8988T (cell line): ENCODE measurements at places on chromosomes 3 and 15.

- DNase-seq = no peak
Measured at GRCh38 chr3:197424674-197425484, 126.5 kb upstream of the DLG1 start.

DNA sequence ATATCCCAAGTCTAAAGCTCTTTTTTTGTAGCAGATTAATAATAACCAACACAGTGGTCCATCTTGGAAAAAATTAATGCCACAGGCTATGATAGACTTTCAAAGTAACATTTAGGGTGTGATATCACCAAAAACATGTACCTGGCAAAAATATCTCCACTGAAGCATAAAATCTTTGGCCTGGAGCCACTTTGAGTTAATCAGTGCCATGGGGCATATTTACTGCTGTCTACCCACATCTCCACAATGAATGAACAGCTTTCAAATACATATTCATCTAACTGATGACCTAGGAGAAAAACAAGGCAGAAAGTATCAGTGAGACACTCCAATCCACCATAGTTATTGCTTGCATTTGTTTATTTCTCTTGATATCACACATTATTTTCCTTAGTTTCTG, 296.0 kb upstream of the MDFIC2 start:
- no peak for DNase-seq

- DNase-seq = no peak
Measured at GRCh38 chr3:174444391-174444790, 414.7 kb upstream of the NAALADL2 start.

DNA sequence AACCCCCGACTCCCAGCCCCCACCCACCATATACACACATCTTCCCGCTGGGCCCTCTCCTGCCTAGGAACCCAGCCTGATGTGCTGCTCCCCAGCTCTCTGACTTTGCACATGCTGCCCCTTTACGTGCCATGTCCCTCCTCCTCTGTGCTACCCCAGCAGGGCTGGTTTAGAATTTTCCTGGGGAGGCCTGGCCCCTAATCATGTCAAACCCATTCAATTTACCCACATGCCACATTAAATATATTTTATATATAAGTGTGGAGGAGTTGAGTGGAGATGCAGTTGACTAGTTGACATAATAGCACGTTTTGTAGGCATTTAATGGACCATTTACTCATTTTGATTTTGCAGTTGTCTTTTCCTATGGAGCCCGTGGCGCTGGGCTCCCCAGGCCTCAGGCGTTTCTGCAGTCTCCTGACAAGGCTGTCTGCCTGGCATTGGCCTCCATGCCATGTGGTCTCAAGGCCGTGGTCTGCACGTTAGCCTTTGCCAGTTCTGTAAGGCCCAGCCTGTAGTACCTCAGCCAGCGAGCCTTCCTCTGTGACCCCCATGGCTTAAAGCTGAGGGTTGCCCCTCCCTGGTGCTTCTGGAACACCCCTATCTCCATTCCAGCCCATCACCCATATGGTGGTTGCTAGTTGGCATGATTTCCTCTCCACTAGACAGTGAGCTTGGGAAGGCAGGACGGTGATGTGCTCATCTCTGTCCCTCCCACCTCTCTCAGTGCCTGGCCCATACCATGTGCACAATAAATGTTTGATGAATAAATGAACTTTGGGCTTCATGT, 155.8 kb downstream of the TLE3 start:
- DNase-seq = no peak

DNA sequence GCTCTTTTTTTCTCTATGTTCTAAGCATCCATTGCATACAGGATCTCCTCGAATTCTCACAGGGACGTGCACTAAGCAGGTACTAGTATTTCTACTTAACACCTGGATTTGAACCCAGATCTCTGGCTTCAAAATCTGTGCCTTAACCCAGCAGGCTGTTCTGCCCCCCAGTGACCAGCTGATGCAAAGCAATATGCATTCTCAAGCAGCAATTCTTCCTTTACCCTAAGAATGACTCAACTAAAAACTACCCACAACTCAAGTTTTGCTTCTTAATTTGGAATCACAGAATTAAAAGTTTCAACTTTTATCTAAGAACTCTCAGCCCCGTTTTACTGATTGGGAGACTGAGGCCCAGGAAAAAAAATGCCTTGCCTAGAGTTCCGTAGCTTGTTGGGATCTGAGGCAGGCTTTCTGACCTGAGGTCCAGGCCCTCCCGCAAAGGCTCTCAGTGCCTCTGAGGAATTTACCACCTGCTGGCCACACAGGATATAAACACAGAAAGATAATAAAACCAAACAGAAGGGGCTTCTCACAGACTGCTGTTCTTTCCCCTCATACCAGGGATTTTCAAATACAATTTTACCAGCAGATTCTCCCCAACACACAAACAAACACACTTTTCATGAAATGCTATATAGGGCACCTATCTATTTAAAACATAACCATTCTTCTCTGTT, 115.4 kb upstream of the RAD18 start:
- peak; percentile 44 for DNase-seq

GRCh38 chr3:52892625-52893311, 4.6 kb downstream of the STIMATE start:
- DNase-seq = no peak

GRCh38 chr15:31298707-31299172, 27.9 kb upstream of the KLF13 start:
- DNase-seq = no peak

DNA sequence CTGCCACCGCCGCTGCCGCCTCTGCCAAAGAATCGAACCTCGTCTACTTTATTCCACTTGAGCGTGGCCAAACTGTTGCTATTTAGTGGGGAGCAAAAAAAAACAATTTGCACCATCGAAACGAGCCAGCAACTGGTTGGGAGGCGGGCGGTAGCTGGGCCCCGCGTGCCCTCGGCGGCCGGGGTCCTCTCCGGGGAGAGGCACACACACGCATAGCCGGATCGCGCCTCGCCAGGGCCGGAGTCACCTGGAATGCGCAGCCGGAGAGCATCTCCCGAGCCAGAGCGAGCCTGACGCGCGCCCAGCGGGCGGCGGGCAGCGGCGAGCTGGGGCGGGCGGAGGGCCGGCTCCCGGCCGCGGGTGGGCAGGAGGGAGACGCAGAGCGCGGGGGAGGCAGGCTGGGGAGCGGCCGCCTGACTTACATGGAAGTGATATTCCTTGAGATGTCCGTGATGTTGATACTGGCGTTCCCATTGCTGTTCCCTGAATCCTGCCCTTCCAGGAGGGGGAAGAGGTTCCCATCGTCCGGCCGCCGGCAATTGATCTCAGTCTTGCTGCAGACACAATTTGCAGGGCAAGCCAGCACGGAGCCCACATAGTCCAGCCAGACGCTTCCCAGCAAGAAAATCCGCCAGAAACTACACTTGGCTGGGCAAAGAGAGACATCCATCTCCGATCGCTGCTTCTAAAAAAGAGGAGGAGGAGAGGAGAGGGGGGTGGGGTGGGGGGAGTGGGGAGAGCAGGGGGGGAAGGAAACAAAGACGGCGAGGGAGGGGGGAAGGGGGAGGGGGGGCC, 858 bp downstream of the NTRK3 start:
- DNase-seq = no peak

DNA sequence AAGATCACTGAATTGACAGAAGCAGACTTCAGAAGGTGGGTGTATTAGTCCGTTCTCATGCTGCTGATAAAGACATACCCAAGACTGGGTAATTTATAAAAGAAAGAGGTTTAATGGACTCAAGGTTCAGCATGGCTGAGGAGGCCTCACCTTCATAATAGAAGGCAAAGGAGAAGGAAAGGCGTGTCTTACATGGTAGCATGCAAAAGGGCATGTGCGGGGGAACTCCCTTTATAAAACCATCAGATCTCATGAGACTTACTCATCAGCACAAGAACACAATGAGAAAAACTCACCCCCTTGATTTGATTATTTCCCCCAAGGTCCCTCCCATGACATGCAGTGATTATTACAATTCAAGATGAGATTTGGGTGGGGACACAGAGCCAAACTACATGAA, 416.3 kb upstream of the EPHA3 start:
- DNase-seq = no peak

- DNase-seq = no peak
Measured at GRCh38 chr3:39170461-39170860, 17.1 kb upstream of the CSRNP1 start.

DNA sequence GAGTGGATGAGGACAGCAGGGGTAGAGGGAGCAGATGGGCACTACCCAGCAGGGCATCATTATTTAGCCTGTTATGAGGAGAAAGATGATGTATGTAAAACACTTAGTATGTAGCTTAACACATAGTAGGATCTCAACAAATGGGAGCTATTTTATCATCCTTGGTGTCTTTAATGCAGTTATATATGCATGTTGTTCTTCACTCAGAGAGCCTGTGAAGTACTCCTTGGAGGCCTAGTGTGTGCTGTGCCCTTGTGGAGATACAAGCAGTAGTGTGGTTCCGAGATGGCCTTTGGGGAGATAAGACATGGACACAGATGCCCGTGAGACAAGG, 124.2 kb downstream of the LIPC start:
- DNase-seq = no peak

DNA sequence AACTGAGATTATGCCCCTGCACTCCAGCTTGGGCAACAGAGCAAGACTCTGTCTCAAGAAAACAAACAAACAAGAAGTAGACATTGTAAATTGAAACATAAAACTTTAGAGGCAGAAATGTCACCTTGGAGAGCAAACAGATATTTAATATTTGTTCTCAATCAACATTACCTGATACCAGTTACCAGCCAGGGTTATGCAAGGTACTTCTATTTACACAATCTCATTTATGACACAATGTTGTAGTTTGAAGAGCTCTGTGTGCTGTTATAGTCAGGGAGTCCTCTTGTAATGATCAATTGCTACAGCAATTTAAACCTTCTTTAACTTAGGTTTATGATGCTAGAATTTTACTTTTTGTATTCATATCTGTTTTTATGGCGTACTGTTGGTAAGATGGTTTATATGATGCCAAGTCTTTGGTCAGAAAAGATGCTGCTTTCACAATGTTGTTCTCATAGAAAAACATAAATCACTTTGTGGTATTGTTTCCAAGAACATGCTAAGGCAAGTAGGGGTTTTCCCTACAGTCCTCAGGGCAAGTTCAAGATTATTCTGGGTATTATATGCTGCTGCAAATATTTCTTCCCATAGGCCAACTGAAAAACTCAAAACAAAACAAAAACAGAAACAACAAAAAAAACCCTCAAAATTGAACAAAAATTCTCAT, 173.5 kb downstream of the TNIK start:
- no peak for DNase-seq

DNA sequence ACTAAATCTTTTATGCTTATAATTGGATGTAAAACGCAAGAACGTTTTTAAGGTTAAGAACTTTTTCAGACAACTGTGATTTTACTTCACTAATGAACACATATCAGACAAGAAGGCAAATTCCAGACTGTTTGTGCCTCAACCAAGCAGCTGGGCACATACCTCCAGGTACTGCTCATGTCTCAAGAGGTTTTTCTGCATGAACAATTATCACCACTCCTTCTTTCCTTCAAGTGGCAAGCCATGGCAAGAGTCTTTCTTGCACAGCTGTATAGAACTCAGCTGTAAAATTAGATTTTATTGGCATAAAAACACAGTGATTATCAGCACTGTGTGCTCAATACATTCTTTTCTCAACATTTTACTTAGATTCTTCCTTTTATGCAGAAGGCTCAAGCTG, 64.3 kb downstream of the FNDC3B start:
- DNase-seq = no peak

- DNase-seq = no peak
Measured at GRCh38 chr15:70453238-70453637, 310.1 kb downstream of the UACA start.

DNA sequence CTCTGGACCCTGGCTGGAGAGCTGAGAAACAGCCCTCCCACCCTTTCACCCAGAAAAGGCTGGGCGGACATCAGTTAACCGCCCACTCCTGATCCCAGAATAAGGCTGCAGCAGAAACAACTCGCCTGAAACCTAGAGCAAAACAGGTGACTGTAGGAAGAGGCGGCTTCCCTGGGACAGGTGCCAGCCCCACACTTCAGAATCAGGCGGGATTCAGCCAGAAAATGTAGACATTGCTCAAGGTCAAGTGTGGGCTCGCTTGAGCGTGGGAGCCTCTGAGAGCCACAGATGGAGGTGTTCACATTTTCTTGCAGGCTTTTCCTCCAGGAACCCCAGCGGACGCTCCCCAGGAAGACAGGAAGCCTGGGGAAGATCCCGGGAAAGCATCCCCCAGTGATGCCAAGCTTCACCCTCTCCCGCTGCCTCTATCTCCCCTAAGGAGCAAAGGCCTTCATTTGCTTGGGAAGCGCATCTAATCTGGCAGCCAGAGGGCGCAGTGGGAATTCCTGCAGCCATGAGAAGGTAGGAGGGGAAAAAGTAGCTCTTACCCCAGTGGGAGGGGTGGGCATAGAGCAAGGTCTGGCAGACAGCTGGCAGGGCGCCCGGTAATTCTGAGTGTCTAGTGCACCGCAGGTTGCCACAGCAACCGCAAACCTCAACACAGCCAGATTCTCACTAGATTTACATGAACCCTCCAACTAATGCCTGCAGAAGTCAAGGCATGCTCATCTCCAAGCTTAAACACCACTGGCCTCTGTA, 77.7 kb downstream of the OCA2 start:
- DNase-seq = no peak

GRCh38 chr3:64291345-64291744, 66.1 kb upstream of the PRICKLE2 start:
- DNase-seq = no peak
